Globus pallidus (tissue), 1 donor: ENCODE measurements at places on chromosomes 4 and X.

DNA sequence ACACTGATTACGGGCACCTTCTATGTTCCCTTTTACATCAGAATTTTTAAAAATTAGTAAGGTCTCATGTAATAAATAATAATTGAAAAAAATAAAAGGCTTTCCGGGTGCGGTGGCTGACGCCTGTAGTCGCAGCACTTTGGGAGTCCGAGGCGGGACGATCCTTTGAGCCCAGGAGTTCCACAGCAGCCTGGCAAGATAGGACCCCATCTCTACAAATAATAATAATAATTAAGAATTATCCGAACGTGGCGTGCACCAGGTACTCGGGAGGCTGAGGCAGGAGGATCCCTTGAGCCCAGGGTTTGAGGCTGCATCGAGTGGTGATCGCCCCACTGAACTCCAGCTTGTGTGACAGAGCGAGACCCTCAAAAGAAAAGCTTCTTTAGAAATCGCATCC, 771 bp upstream of the LAMTOR3 start:
- DNase-seq: no peak

DNA sequence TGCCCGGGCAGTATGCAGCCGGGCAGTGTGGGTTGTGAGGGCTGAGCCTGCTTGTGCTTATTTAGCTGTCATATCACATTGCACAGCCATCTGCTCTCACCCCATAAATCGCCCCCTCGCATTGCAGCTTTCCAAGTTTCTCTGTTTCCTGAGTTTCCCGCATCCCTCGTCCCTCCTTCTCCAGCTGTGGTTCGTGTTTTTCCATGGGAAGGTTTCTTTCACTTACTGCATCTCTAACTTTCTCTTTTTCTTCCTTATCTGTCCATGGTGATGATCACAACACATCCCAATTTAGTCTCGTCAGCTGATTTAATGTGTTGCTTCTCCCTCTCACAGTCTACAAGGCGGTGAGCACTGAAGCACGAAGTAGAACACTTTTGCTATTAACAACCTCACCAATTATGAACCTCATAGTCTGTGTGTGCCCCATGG, 118.1 kb downstream of the ENPP6 start:
- no peak for DNase-seq

- DNase-seq: no peak
These were observed 72.2 kb upstream of the GABRG1 start for GRCh38 chr4:46196086-46196485.

- DNase-seq: no peak
These were observed 7.8 kb downstream of the GUCY1B1 start for GRCh38 chr4:155766622-155767021.

- DNase-seq: no peak
These were observed 38.1 kb upstream of the EDA2R start for GRCh38 chrX:66676990-66677389.

DNA sequence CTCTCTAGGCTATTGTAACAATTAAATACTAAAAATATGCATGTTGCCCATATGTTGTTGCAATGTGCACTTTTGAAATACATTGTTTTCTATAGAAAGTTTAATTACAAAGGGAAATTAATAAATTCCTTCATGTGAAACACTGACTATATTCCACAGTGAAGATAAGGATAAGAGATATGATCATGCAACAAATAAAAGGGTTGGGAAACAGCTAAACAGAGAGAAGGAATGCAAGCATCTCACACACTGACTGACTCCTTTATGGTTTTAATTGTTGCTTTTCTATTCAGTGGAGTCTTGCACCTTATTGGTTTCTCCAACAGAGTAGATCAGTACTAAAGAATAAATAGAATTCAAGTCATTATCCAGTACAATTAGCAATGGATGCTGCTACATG, 37.8 kb downstream of the ELOVL6 start:
- no peak for DNase-seq
